ENCODE measurements at places on chromosomes 7 and 10.
A peak's percentile ranks its signal among the peaks of the same experiment; 100 is the strongest.

GRCh38 chr10:102504976-102505300 lies 1.2 kb downstream of the SUFU start:
- DNase-seq = no peak

DNA sequence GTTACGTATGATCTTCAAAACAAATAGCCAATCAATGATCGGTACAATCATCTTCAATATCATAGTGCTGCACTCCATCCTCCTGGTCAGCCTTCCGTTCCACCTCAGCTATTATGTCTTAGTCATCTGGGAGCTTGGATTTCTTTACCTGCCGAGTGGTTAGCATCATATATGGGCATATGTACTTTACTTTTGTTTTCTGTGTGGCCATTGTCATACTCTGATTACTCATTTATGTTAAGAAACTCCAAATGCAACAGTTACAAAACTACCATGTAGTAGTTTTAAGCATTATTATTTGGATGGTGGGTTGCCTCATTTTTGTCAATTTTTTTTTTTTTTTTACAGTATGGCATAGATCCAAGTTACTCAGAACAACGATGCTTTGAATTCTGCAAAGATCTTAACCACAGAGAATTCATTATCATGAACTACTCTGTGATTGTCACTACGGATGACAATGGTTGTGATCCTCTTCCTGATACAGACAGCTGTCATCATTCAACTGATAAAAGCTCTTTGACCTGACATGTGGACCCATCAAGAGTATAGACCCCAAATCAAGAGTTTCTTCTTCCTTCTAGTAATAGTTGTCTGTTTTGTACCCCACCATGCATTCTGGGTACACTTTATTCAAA lies 52.1 kb upstream of the NME8 start:
- no peak for DNase-seq

DNA sequence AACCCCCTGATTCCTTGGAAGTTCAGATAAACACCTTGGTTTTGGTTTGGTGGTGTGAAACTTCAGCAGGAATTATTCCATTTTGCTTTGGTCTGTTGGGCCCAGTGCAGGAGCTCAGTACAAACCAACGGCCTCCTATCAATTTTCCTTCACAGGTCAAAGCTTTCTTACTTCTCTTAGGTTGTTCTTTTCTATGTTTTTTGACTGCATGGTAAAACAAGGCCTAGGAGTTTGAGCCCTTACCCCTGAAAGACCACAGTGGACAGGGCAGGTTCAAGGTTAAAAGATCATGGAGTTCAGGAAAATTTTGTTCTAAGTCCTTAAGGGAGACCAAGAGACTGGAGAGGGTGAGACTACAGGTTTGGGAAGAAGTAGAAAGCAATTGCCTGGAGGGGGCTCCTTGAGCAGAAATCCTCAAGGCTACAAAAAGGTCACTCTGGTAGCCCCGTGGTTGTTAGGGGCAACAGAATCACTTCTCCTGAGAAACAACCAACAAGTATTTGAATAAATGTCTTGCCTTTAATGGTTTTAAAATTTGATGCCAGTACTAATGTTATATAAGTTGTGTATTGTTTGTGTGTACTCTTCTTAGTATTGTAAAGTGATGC lies 40.9 kb upstream of the FHIP2A start:
- no peak for DNase-seq

DNA sequence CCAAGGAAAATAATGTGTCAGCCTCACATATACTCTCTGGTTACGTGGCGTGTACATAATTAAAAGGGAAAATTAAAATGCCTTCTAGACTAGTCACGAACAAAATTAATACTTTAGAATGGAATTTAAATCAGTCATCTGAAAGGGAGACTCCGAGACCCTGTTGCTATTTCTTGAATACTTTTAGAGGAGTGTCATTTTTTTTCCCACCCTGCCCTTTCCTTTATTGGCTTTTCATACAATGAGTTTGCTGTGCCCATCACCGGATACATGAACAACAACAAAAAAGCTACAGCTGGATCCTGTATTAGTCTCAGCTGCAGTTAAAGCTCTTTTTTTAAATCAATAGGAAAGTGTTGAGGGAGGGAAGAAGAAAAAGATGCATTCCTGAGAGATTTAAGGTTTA lies 20.1 kb downstream of the CYTH3 start:
- no peak for DNase-seq

DNA sequence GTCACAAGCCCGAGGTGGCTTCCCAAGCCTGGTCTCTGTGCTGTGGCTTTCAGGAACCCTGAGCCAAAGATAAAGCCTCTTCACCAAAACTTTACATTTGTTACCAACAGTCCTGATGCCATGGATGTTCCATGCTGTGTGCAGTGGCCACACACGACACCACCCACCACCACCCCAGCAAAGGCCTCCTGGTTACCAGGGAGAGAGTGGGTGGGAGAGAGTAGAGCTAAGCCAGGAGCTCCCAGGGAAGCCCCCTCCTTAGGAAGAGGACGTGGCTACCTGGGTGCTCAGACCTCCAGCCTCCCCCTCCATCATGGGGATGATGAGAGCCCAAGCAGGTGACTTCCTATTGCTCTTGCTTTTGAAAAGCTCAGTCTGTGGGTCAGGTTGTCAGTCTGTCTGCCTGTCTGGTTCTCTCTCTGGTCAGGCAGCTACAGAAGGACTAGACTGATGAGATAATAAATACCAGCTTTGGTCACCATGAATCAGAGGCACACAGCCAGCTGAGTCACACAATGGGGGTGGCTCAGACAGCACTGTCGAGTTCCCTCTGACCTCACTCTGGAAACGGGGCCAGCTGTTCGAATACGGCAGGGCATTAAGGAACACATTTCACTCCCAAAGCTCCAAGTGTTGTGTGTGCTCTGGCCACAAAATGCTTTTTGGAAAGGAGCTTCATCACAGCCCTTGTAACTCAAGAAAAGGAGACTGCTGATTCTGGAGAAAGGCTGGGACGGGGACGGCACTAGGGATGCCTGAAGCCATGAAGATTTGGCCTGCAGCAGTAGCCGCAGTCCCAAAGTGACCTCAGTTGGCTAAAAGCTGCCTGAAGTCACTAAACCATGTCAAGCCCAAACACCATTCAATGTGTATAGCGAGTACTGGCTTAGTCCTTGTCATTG lies 166.0 kb downstream of the FANK1 start:
- DNase-seq = peak; percentile 95

GRCh38 chr7:113143486-113144257 lies 25.3 kb upstream of the SMIM30 start:
- DNase-seq = no peak

DNA sequence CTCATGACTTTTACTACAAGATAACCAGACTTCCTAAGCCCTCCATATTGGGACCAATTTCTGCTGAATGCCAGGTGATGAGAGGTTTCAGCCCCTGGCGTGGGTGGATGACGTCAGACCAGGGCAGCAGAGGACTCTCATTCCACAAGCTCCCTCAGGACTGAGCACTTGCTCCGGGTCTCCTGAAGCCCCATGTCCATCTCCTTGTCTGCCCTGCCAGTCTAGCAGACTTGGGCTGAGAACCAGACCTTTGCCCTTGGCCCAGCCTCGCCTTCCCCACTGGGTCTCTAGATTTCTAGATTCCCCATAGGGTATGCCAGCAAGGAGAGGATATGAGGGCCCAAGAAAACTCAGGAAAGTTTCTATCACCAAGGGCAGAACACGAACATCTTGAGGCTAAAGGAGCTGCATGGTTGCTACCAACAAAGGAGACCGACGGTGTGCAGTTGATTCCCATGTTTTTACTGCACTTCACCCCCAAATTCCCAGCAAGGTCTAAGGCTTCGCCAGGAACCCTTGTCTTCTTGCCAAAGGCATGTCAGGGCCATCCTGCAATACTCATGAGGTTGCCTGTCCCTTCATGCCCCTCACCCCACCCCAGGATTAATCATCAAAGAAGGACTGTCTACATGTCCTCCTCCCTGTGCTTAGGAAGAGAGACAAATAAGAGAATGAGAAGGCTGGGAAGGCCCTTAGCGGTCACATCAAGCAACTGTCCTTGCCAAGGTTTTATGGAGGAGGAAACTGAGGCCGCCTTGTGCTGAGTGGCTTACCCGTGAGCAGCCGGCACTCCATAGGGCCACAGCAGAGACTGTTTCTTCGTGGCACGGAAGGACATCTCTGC lies 96.5 kb upstream of the MACROH2A2 start:
- no peak for DNase-seq

GRCh38 chr7:105682341-105683060 lies 101.2 kb upstream of the EFCAB10 start:
- peak; percentile 43 for DNase-seq

DNA sequence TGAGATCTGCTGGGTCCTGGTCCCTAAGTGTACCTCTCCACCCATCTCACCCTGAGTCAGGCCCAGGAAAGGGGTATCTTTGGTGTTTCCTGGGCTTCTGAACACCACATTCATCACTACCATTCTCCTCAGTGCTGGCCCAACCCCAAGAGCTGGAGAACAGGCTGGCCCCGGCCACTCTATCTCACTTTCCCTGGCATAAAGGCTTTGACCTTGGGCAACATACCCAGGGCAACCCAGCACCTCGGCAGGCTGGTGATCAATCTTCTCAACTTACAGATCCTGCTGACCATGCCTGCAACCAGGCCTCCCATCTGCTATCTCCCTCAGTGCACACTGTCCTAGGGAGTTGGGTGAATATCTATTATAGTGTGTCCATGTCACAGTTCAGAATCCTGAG lies 2.1 kb downstream of the VSIR start:
- no peak for DNase-seq

GRCh38 chr10:90407131-90407530 lies 450.7 kb downstream of the HTR7 start:
- peak; percentile 93 for DNase-seq

DNA sequence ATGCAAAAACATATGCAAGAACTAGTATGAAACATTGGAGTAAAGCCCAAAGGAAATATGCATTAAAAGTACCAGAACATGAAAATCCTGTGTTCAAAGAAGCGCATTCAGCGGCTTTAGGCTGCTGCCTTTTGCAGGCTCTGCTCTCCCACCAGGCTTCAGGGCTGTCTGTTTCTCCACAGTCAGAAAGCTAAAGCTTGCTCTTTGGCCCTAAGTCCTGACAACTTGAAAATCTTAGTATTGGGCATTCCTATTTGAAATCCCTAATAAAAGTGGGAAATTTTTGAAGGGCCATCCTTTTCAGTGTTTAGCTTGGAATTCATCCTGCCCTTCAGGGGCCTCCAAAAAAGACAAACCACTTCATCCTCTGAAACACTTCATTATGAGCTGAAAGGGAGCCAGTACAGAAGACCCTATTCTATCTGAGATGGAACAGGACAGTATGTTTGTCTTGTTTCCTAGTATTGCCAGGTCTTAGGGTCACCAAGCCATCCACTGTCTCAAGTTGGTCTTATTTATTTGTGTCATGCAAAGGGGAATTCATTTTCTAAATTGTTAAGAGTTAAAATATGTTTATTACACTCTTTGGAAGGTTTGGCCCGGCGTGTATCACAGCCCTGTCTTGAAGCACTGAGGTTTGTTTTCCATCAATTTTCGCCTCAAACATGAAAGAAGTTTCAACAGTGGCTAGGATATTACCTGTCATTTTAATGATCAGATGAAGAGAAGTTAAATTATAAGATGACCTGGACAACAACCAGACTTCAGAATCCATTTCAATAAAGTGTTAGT lies 326.3 kb upstream of the BMPER start:
- DNase-seq = no peak

GRCh38 chr7:126768836-126769235 lies 483.9 kb downstream of the GRM8 start:
- no peak for DNase-seq

DNA sequence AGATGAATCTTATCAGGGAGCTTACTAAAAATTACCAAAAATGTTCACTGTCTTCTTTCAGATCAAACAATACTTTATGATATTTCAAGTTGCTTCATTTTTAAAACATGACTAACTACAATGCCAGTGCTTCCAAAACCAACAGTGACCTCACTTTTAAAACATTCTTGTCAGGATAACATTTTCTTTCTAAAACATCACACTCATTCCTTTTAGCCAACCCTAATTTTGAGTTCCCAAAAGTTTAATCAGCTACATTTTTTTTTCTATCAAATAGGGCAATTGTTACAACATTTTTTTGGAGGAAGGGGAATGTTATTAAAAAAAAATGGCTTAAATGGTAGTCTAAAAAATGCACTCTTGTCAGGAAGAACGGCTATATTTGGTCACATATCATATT lies 37.3 kb downstream of the RTKN2 start:
- peak; percentile 99 for DNase-seq

DNA sequence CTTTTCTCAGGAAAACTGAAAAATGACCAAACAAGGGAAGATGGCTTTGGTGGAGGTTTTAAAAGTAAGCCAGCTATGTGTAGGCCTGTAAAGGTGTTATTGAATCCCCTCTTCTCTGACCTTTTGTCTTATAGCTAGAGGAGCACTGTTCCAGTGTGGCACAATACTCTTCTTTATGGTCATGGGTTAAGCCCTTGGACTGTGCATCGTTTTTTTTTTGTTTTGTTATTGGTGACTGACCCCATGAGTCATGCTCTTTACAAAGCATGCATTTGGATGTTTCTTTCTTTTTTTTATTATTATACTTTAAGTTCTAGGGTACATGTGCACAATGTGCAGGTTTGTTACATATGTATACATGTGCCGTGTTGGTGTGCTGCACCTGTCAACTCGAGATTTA lies 19.6 kb upstream of the FAM25A start:
- peak; percentile 19 for DNase-seq

- no peak for DNase-seq
Observed at GRCh38 chr10:12559578-12560178, 210.3 kb downstream of the CAMK1D start.

DNA sequence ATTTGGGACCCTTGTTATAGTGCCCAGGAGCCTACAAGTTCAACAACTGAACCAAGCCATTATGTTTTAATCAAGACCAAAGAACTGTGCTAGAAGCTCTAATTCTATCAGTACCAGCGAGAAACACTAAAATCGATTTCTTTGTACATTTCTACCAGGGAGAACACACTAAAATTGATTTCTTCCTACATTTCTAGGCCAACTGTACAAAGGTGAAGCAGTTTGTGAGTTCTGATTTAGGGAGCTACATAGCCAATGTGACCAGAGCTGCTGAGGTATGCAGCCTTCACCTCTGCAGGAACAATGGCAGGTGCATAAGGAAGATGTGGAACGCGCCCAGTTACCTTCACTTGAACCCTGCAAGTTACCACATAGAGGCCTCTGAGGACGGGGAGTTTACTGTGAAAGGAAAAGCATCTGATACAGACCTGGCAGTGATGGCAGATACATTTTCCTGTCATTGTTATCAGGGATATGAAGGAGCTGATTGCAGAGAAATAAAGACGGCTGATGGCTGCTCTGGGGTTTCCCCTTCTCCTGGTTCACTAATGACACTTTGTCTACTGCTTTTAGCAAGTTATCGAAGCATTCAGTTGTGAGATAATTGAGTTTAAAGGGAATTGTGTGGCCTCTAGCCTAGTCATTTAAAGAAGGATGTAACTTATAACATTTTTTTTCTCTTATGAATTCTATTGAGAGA lies 31.7 kb downstream of the HYAL4 start:
- no peak for DNase-seq

GRCh38 chr10:69631566-69631965 lies 1.5 kb downstream of the FAM241B start:
- DNase-seq = no peak

- no peak for DNase-seq
Observed at GRCh38 chr10:504121-504611, 185.3 kb downstream of the DIP2C start.

Measured in PC-3 (cell line).